Activated CD4-positive, alpha-beta T cell treated with anti-CD3 and anti-CD28 coated beads, Interleukin-2, amount 50 U/mL, for 16 hours (primary cell): ENCODE measurements at places on chromosomes 3 and 15.

DNA sequence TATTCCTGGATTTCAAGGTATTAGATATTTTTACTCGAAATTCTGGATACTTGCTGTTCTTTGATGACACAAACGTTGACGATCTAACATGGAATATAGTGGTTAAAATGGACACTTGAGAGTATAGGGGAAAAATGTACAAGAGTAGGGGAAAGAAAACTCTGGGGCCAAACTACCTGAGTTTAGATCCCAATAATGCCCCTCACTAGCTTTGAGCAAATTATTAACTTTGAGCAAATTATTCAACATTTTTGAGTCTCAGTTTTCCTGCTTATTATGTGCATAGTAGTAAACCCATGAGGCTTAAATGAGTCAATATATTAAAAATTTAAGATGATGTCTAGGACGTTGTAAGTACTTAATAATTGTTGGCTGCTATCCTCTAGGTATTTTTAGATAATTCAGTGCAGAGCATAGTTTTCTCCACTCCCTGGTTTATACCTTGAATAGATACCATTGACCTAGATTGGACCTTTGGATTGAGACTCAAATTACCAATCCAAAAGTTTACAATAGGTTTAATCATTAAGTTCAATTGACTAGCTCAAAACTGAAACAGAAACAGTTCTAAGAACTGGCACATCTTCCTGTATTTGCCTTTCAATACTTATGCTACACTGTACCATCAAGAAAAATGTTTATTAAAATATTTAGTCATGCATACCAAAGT lies 4.5 kb downstream of the ADGRG7 start:
- DNase-seq, result no peak

GRCh38 chr3:18300916-18301315 lies 124.2 kb downstream of the SATB1 start:
- no peak for DNase-seq

- DNase-seq, result no peak
Measured at GRCh38 chr3:18393906-18394305, 31.2 kb downstream of the SATB1 start.

GRCh38 chr3:197592361-197593045 lies 36.7 kb upstream of the BDH1 start:
- peak; percentile 37 for DNase-seq

- DNase-seq, result no peak
Measured at GRCh38 chr3:120274739-120275167, 10.3 kb downstream of the GPR156 start.

- peak; percentile 59 for DNase-seq
Measured at GRCh38 chr15:50315814-50316630, 39.0 kb downstream of the GABPB1 start.

GRCh38 chr15:81302701-81303109 lies 21.2 kb downstream of the STARD5 start:
- DNase-seq, result no peak

GRCh38 chr3:171262431-171262830 lies 197.8 kb downstream of the TNIK start:
- no peak for DNase-seq

DNA sequence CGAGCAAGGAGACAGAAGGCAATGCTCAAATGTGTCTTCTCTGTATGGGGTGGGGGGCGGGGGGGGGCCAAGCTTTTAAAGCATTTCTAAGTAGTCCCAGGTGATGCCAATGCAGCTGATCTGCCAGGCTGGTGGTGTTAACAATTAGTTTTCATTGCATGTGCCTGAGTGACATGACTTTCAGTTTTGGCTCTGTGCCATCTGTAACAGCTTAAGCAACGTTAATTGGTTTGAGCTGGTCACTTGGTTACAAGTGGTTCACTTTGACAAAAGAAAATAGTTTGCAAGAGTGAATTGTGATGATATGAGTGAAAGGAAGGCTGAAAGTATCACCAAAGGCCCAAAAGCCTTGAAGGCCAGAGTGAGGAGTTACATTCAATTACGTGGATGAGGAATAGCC lies 26.4 kb upstream of the LRIG1 start:
- no peak for DNase-seq

GRCh38 chr15:22866079-22866478 lies 27.6 kb downstream of the NIPA2 start:
- DNase-seq, result no peak

DNA sequence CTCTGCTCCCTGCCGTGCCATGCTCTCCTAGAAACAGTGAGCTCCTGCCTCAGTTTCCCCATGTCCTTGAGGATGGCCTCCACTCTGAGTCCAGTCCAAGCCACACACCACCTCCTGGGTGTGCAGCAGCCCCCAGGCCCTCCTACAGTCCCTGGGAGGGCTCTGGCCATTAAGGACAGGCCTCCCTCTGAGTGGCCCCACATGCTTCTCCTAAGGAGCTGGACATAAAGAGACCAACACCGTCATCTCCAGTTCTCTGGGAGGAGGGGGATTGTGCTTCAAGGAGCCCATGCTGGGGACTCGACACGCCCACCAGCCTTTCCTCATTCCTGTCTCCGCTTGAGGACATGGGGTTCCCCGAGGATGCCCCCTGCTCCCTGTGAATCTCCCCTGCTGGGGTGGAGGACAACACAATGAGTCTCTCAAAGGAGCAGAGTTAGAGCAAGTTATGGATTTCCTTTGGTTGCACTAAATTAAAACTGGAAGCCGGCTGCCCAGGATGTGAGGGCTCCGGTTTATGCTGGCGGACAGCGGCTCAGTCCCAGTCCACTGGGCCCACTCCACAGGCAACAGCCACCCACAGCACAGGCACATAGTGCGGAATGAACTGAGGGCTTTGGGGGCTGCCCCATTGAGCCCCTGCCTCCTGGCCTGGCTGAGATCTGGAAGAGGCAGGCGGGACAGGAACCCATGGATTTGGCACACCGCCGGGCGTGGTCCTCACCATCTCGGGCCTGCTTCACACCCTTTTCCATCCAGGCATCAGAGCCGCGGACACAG lies 165.6 kb upstream of the IQSEC1 start:
- DNase-seq, result no peak

GRCh38 chr3:130507746-130508145 lies 9.2 kb upstream of the COL6A6 start:
- no peak for DNase-seq

GRCh38 chr3:152720951-152721718 lies 113.8 kb upstream of the P2RY1 start:
- no peak for DNase-seq

- DNase-seq, result peak; percentile 18
Measured at GRCh38 chr15:73081321-73081958, 29.2 kb downstream of the NEO1 start.

GRCh38 chr3:196524527-196524926 lies 9.4 kb upstream of the SMCO1 start:
- no peak for DNase-seq

- no peak for DNase-seq
Measured at GRCh38 chr15:46315434-46315833, 680.6 kb downstream of the SQOR start.

DNA sequence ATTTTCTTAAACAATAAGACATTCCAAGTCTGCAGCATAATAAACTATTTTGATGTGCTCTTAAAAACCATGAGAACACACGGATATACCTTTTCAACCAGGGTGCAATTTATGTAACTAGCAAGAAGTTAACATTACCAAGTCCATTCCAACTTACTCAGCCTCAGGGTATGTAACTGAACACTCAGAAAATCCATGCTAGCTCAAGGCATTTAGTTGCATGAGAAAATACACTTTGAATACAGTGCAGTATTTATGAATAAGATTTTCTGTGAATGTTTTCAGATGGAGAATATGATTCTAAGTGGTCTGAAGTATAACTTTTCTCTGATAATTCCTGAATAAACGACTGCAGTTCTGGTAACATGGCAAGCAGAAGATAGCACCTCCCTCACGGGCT lies 124.3 kb downstream of the SNRK start:
- DNase-seq, result no peak

- no peak for DNase-seq
Measured at GRCh38 chr3:171371354-171371753, 88.9 kb downstream of the TNIK start.

- no peak for DNase-seq
Measured at GRCh38 chr3:18424213-18424728, 868 bp downstream of the SATB1 start.

- no peak for DNase-seq
Measured at GRCh38 chr15:98781838-98782237, 133.5 kb downstream of the IGF1R start.

- no peak for DNase-seq
Measured at GRCh38 chr15:61807281-61807929, 252.8 kb downstream of the VPS13C start.

DNA sequence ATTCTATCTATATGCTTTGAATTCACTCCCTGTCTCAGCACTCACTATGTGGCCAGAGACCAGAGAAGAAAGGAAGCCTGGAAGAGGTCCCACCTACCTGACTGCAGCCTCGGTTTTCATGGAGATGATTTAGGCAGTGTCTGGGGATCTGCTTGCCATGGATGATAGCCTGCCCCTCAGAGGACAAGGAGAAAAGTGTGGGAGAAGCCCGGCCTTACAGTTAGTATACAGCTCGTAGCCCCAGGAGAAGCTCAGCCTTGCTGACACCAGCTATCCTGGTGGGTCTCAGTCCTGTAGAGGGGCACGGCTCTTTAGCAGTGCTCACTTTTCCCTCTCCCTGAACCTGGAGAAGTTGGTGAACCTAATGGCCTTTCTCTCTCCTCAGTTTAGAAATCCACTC lies 25.9 kb upstream of the RTP4 start:
- no peak for DNase-seq

DNA sequence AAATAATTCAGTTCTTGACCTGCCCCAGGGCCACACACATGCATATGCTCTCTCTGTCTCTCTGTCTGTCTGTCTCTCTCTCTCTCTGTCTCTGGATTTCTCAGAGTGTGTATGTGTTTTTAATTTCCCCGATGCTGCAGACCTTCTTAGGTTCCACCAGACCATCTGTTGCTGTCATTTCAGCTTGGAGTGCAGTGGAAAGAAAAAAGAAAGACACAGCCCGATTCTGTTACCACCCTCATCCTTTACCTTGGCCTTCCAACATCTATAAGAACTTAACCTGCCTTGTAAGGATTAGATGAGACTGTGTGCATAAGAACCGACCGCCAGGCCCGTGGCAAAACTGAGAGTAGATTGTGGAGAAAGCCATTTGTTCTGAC lies 9.7 kb upstream of the PGPEP1L start:
- no peak for DNase-seq

- no peak for DNase-seq
Measured at GRCh38 chr3:135083179-135083578, 288.1 kb downstream of the EPHB1 start.

- DNase-seq, result no peak
Measured at GRCh38 chr3:188589071-188589470, 435.1 kb downstream of the LPP start.

DNA sequence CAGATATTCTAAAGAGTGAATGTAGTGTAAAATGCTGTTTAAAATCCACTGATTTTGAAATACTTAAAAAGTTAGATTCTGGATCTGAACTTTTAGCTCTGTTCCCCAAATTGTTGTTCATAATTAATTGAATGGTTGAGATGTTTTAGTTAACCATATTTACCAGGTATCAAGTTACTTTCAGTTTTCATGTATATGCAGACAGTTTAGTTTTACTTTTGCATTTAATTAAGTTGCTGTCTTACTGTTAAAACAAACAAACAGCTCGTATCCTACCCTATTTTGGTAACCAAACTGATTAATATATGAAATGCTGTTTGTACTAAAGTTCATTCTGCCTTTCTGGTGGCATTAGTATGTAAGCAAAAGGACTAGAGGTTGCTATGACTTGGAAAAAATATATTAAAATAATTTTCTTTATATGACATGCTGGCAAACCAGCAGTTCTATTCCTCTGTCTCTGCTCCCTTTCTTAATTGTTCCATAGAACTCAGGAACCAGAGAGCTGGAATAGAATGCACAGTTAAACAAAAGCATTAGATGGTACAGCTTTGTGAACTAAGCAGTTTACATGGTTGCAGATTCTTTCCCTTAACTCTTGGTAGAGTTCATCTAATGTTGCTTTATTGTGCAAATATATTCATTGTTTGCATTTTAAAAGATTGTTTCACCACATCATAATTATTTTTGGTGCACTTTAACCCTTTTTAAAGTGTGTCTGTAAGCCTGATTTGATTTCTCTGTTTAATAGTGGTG lies 39.5 kb upstream of the SCAANT1 start:
- no peak for DNase-seq

DNA sequence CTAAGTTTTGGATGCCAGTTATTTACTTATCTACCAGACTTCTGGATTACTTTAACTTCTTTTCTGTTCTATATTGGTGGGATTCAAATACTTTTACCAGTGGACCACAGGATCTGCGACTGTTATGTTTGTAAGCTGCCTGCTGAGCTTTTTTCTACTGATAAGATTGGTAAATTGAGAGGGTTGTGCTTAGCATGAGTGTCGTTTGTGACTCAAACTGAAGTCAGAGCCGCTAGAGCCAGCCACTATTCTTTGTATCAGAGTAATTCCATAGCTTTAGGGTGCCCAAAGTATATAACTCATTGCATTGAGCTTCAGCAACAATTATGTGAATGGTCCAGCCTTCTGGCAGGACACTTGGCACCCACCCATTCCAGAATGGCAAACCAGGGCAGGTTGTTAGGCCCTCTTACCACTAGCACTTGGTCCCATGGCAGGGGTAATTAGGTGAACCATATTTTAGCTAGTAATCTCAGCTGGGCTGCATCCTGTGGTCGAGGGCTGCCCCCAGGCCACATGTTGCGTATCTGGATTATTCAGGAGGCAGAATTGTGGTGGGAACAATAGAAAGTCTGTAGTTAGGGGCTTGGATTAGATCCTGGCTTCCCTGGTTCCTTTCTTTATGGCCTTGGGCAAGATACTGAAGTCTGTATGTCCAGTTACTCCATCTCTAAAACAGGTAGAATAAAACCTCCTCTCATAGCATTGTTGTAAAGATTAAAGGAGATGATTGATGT lies 6.0 kb downstream of the PLCL2 start:
- no peak for DNase-seq

- no peak for DNase-seq
Measured at GRCh38 chr3:16807391-16807790, 77.4 kb upstream of the PLCL2 start.

- no peak for DNase-seq
Measured at GRCh38 chr3:186234152-186234551, 125.3 kb upstream of the ETV5 start.

DNA sequence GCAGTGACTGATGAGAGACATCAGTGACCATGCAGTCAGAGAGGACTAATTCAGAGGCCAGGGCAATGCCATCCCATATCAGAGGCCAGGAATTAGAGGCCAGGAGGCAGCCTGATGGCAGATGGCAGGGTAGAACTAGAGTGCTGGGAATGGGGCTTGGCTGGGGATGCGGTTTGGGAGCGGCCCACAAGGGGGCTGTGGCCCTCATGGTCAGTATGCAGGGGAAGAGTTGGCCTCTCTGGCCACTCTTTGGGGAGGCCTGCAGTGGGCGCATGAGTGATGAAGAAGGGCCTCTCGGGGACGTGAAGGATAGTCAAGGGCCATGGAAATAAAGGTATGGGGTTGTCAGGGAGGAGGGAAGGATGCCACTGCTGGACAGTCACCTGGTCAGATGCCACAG lies 101.7 kb downstream of the EEFSEC start:
- no peak for DNase-seq

DNA sequence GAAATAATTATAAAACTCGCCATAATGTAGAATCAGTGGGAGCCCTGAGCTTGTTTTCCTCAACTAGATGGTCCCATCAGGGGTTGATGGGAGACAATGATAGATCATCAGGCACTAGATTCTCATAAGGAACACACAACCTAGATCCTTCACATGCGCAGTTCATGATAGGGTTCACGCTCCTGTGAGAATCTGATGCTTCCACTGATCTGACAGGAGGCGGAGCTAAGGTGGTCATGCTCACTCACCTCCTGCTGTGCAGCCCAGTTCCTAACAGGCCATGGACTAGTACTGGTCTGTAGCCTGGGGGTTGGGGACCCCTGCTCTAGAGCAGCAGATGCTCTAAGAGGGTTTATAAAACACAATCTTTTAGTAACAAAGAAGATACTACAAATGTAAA lies 183.6 kb downstream of the ANXA2 start:
- DNase-seq, result no peak
